ENCODE measurements at places on chromosomes 1 and 21. TPM values are rescaled to one million over a fixed set of nuclear protein-coding genes. Genes with fewer than 3 reads are reported as not detected.

The OPTC gene
- total RNA-seq = not detected

The SLAMF6 gene
- total RNA-seq = 0.13 TPM

The HCRTR1 gene
- 0.04 TPM for total RNA-seq

The HNRNPR gene
- 99.8 TPM for total RNA-seq

- H3K4me3 ChIP-seq = no peak overlapping the region
- no peaks in the 10 kb centered on the region for H3K36me3 ChIP-seq
- no peaks in the 10 kb centered on the region for H3K27me3 ChIP-seq
- H3K4me1 ChIP-seq = no peaks in the 10 kb centered on the region
- DNase-seq = peak; percentile 16
Measured at GRCh38 chr1:169604781-169605560, 18.7 kb upstream of the F5 start.

The FALEC gene
- 0.84 TPM for total RNA-seq

GRCh38 chr21:38784458-38785266, 21.1 kb upstream of the ETS2 start:
- no peaks in the 10 kb centered on the region for H3K27me3 ChIP-seq
- H3K27ac ChIP-seq = no peak overlapping the region
- H3K36me3 ChIP-seq = no peaks in the 10 kb centered on the region
- H3K4me1 ChIP-seq = peaks cover 5% of the 10 kb centered on the region
- no peak overlapping the region for H3K4me3 ChIP-seq
- DNase-seq = no peak

The FCRLA gene
- 0.35 TPM for total RNA-seq

The PIGR gene
- total RNA-seq = under 0.01 TPM

DNA sequence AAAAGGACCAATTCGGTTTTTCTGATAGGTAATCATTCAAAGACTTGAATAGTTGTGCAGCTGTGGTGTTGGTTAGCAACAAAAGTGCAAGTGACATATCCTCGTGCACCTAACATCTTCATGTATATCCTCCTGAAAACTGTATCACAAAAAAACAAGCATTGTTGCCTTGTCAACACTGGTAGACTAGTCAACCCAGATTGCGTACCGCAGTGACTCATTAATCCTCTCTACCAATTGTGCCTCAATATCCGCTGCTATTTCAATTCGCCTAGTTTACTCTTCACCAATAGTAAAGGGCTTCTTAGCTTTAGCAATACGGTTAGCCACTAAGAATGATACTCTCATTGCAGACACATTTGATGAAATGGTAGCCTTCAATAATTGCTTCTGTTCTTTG, 3.5 kb downstream of the HHAT start:
- no peak overlapping the region for H3K27ac ChIP-seq
- no peaks in the 10 kb centered on the region for H3K36me3 ChIP-seq
- H3K27me3 ChIP-seq = no peaks in the 10 kb centered on the region
- peaks cover 7% of the 10 kb centered on the region for H3K4me1 ChIP-seq
- H3K4me3 ChIP-seq = no peak overlapping the region
